Stimulated activated CD4-positive, alpha-beta T cell treated with anti-CD3 and anti-CD28 coated beads, TNF-alpha, amount 100 ng/mL, for 4 hours (primary cell): ENCODE measurements at places on chromosomes 5 and 9.

DNA sequence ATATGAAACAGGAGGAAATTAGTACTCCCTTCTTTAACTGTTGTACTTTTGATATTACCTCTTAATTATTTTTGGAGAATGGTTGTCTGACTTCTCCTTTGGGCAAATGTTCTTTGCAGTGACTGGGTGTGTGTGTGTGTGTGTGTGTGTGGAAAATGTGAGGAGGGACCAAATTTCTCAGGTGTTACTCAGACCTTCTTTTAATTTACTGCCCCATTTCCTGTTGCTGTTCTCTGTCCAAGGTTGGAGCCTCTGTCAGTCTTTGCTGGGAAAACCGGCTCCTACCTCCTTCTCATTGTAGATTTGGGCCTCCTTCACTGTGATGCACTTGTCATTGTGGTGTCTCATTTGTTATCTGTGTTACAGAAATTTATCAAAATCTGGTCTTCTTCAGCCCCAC is 68.4 kb downstream of the PBX3 start:
- DNase-seq = no peak

- no peak for DNase-seq
Measured at GRCh38 chr5:97923997-97924396, 741.0 kb upstream of the RIOK2 start.

GRCh38 chr5:36438765-36439561 is 137.3 kb upstream of the RANBP3L start:
- DNase-seq = no peak

DNA sequence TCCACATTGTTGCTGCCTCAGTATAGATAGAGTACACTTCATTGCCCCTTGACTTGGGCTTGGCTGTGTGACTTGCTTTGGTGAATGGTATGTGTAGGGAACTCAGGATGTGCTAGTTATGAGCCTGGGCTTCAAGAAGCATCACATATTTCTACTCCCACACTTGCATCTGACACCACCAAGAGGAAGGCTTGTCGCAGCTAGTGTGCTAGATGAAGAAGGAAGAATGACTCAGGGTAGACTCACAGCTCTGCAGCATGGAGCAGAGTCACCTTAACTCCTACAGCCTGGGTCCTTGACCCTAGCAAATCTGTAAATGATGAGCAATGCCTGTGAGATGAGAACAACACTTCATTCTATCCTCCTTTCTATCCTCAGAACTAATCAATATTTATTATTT is 261.8 kb downstream of the ASTN2 start:
- DNase-seq = no peak

DNA sequence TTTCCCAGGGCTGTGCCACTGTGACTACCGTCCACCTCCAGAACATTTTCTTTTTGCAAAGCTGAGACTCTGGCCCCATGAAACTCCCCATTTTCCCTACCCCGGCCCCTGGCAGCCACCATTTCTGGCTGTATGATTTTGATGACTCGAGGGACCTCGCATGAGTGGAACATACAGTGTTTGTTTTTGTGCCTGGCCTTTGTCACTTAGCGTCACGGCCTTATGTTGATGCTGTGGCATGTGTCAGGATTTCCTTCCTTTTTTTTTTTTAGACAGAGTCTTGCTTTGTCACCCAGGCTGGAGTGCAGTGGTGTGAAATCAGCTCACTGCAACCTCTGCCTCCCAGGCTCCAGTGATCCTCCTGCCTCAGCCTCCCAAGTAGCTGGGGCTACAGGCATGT is 42.7 kb downstream of the ASS1 start:
- no peak for DNase-seq

DNA sequence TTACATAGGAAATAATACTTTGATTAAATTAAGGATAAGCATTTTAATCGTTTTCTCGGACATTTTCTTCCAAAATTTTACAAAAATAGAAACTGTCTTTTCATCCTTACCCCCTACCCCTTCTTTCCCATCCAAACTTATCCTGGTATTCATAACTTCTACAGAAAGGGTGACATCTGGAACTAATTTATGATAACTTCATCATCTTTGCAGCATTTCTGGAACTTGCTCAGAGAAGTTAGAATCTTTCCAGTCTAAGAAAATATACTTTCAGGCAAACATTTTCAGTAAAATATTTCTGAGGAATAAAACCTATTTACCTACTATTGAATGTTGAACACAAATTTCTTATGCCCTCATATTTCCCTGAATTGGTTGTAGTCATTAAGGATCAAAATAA is 309.0 kb downstream of the MAN2A1 start:
- DNase-seq = no peak
